ENCODE measurements at places on chromosomes 16 and 17.

GRCh38 chr17:59001158-59001814 lies 105.4 kb downstream of the TRIM37 start:
- DNase-seq = peak; percentile 82

GRCh38 chr16:57422026-57422944 lies 17.7 kb downstream of the CCL17 start:
- DNase-seq = peak; percentile 29

GRCh38 chr17:50944902-50945720 lies 79.0 kb upstream of the TOB1 start:
- DNase-seq = no peak

- DNase-seq = no peak
Measured at GRCh38 chr17:30922235-30923030, 688 bp downstream of the ADAP2 start.

DNA sequence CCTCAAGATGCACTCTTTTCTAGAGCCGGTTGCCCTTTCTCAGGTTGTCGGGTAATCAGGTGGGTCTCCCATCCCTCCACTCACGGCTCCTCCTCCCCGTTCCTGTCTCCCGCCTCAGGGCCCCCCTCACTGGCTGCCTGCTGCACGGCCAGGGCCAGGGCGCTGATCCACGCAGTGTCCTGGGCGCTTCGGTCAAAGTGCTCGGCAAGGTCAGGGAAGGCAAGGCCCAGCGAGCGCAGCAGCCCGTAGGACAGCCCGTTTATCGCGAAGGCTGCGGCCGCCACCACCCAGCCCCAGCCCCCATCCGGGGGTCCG lies 753 bp downstream of the SLC16A11 start:
- DNase-seq = no peak

- DNase-seq = no peak
Measured at GRCh38 chr17:82314012-82314726, 3.2 kb downstream of the CD7 start.

DNA sequence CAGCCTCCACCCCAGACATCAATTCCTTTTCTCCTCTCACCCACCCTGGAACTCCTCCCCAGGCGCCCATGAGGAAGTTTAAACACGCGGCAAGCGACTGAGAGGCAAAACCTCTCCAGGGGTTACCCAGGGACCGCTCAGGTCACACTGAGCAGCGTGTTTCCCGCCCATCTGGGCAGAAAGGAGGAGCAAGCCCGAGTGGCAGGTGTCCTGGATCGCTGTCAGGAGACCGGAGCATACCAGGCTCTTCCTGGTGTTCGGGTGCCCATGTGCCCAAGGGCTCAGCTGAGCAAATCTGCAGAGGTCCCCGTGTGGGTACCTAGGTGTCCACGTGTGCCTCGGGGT lies 491 bp downstream of the SLC25A19 start:
- no peak for DNase-seq

GRCh38 chr17:33284022-33284421 lies 9.1 kb downstream of the ASIC2 start:
- peak; percentile 82 for DNase-seq

- DNase-seq = no peak
Measured at GRCh38 chr16:67979955-67980678, at the start of gene DPEP3. TSS of gene DPEP3 (minus strand) at chr16:67980499. CDS start at chr16:67980380, 119 bp downstream.

DNA sequence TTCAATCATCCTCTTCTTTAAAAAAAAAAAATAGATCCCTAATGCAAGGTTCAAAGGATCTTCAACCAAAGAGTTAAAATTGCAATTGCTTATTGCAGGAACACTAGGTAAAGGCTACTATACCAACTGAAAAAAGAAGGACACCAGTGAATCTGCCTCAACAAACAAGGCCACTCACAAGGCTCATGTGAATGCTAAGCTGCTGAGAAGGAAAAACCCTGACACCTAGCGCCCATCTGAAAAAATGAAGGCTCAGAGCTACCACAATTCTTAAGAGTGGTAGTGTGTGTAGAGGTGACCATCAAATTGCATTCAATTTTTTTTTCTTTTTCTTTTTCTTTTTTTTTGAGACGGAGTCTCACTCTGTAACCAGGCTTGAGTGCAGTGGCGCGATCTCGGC lies 201.6 kb upstream of the C17orf78 start:
- DNase-seq = no peak

DNA sequence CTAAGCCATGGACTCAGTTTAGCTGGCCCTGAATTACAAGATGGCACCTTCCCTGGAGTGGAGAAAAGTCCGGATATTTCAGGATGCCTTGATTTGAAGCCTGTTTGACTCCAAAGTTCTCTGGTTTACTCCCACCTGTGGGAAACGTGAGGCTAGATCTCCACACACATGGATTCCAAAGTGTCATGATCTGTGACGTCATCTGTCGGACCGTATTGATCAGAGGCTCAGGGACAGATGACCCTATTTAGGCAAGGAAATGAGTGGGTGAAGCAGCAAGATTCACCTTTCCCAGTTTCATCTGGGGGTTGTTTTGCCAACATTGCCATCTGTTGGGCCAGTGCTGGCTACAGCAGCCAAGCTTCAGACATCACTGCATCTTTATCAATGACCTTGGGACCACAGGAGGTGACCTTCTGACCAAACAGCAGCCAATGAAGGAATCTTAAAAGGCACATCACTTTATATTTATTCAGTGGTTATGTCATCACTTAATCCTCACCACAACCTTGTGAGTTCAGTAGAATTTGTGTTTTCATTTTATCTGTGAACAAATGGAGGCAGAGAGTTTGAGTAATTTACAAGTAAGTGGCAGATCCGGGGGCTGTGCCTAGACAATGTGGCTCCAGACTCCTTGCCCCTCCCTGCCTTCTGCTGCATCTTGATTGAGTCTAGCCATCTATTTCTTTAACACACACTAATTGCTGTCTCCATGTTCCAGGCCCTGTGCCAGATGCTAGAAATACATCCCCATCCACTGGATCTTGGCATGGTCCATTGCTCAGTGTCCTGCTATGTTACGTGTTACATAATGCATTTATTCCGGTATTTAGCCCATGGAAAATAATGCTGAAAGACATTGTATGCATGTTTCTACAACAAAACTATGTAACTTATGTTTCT lies 1.5 kb upstream of the CDH13 start:
- DNase-seq = no peak

GRCh38 chr17:45977976-45978626 lies 20.9 kb upstream of the STH start:
- no peak for DNase-seq

DNA sequence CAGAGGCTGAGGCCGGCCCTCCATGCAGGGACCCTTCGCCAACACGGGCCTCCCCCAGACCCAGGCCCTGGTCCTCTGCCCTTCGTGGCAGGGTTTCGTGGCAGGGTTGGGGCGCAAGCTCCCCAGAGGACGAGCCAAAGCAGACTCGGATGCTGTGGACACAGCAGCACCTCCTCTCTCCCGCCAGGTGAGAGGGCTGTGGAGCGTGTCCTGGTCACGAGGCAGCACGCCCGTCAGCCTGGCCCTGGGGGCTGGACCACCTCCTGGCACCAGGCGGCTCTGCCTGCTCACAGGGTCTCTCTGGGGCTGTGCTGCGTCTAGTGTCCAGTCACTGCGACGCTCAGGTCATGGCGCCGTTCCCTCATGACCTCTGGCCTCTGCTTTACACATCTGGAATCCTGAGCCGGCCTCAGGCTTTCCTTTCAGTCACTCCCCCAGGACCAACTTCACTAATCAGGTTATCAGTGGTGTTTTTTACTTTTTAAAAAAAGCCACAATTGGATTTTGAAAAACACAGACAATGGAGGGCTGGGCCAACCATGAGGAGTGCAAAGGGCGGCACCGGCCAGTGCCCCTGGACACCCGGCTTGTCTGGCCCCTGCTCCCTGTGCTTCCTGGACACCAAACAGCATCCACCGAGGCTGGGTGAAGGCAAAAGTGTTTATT lies 5.4 kb downstream of the NDUFAF8 start:
- DNase-seq = no peak

DNA sequence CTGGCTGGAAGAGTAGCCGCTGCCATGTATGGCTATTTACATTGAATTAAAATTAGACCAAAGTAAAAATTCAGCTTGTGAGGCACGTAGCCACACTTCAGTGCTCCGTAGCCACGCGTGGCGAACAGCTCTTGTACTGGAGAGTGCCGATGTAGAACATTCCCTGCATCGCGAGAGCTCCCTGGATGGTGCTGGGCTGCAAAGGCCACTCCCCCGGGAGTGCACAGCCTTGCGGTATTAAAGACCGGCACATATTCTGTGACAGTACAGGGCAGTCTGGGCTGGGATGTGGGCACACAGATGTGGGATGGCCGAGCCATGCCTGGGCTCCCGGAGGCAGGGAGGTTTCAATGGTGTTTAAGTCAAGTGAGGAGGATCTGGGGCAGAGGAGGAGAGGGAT lies 102.2 kb downstream of the CMIP start:
- DNase-seq = no peak

DNA sequence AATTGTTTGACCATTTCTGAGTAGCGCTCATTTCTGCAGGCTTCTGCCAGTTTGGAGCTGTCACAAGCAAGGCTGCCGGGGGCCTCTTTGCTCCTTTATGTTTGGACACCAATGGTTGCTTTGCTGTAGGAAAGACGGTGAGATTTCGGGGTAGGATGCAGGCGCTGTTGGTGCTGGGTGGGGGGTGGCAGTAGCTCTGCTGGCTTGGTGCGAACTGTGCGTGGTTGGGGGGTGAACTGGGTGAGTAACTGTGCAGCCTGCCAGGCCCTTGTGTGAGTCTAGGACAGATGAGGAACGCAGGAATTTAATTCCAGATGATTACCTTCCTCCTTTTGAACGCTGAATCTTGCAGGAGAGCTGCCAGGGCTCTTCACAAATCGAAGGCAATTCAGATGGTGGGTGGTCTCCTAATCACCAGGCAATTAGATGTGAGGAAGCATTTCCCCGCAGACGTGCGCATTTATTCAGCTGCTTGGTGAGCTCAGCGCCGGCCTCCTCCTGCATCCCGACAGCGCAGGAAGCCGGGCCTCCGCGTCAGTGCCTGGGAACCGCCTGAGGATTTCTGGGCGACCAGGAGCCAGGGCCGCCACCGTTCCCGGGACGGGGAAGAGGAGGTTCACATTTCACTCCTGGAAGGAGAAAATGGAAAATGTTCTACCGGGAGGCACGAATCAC lies 154.4 kb downstream of the FOXL1 start:
- DNase-seq = peak; percentile 80

GRCh38 chr17:74892013-74892841 lies 1.2 kb downstream of the FADS6 start:
- DNase-seq = no peak

GRCh38 chr16:77536809-77537208 lies 102.0 kb upstream of the ADAMTS18 start:
- DNase-seq = no peak

DNA sequence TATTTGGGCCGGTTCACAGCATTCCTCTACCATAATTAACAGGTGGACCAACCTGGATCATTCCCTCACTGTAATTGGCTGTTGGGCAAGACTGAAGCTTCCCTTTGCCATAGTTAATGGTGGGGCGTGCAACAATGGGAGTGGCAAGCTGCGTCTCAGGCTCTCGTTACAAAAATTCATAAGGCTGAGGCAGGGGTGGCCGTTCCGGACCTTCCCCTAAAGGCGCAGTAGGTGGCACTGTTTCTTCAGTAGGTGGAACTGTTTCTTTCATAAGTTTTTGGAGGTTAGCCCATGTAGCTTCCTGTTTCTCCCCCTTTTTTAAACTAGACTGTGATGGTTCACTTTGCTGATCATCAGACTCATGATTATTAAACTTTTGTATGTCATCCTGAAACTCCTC lies 17.0 kb upstream of the TMC5 start:
- no peak for DNase-seq

DNA sequence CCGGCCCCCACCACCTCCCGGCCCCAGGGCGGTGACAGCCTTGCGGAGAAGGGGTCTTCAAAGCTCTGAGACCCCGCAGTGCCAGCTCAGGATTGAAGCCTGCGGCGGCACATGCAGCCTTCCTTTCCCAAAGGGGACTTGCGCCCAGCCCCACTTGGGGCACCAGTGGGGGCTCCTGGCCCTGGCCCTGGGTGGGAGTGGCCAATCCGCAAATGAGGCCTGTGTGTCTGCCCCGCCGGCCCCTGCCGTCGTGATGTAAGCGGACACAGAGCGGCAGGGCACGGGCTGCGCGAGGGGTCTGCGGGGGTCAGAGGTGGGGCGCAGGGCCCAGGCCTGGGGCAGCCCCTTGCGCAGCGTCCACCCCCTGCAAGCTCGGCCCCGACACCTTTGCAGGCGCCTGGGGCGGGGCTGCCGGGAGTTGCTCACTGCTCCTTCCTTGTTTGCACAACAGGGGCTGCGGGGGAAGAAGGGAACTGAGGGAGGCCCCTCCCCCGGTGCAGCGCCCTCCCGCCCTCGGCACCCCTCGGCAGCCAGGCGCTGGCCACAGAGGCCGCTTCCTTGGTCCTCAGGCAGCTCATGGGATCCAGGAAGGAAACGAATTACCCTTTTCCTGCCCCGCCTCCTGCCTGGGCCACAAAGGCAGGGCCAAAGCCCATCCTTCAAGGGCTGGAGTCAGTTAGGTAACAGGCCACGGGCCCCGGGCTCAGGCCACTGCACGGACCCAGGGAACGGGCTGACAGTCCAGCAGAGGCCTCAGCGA lies 2.9 kb downstream of the SLC16A3 start:
- no peak for DNase-seq

- DNase-seq = no peak
Measured at GRCh38 chr16:89400740-89401139, 89.6 kb downstream of the ANKRD11 start.

DNA sequence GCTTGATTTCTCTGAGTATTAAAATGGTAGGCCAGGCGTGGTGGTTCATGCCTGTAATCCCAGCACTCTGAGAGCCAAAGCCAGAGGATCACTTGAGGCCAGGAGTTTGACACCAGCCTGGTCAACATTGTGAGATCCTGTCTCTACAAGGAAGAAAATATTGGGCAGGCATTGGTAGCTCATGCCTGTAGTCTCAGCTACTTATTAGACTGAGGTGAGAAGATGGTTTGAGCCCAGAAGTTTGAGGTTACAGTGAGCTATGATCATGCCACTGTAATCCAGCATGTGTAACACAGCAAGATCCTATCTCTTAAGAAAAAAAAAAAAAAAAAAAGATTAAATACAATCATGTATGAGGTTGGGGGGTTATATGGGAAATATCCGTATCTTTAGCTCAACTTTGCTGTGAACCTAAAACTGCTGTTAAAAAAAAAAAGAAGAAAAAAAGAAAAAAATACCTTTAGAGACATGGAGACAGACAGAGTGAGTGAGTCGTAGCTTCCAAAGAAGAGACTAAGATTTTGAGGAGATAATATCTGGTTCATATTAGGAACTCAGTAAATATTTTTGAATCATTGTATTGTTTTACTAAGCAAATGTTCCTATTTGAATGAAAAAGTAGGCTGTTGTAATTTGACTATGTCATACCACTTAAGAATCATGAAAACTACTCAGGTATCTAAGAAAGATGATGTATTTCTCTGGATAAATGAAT lies 325.7 kb upstream of the TBX2 start:
- no peak for DNase-seq
